T47D (cell line): ENCODE measurements at places on chromosomes 4 and X.

GRCh38 chr4:173146456-173146855 is 22.2 kb upstream of the GALNT7 start:
- DNase-seq = no peak

GRCh38 chr4:53593765-53594164 is 2.5 kb upstream of the LNX1 start:
- DNase-seq = no peak

- DNase-seq = no peak
Measured at GRCh38 chr4:173448608-173449379, 49.9 kb upstream of the SCRG1 start.

- DNase-seq = no peak
Measured at GRCh38 chr4:113979905-113980615, 613 bp upstream of the ARSJ start.

DNA sequence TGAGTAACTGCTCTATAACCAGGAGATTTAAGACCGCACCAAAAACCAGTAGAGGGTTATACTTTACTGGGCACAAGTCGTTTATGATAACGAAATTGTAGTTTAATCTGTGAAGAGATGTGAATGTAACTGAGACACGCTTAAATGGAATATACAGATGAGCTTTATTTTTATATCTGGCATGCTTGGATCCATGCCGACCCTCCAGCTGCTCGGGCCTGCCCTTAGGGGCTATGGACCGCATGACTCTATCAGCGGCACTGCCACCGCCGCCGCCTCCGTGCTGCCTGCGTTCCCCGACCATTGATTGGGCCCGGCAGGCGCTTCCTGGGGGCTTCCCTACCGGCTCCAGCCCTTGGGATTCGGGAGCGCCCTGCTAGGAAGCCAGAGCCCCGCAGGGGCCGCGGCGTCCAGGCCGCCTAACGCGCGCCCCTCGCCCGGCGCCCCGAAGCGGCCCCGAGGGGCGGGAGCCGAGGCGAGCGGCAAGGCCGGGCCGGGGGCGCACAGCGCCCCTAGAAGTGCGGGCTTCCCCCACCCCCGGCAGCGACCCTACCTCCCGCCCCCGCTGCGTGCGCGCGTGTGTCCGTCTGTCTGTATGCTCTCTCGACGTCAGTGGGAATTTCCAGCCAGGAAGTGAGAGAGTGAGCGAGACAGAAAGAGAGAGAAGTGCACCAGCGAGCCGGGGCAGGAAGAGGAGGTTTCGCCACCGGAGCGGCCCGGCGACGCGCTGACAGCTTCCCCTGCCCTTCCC is at the start of gene NFKB1:
TSS of gene NFKB1 (plus strand) at position 664 of the 751 bp plus-strand sequence. CDS start 24,160 bp downstream, outside the sequence.
- DNase-seq = peak; percentile 18

GRCh38 chr4:7648544-7649395 is 214.0 kb upstream of the PSAPL1 start:
- no peak for DNase-seq

DNA sequence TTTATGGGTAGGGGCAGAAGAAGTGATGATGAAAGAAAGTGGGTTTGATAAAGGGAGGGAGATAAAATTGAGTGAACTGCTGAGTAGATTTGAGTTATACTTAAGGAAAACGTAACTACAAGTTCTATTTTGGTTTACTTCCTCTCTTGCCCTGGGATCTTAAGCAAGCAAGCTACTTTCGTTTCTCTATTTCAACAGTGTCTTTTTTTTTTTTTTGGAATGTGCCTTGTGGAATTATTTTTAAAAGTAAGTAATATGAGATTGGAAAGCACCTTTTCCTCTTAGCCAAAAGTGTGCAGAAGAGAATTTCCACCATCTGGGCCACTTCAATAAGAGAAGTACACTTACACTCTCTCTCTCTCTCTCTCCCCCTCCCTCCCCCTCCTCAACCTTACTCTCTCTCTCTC is 16.0 kb upstream of the C4orf36 start:
- no peak for DNase-seq

DNA sequence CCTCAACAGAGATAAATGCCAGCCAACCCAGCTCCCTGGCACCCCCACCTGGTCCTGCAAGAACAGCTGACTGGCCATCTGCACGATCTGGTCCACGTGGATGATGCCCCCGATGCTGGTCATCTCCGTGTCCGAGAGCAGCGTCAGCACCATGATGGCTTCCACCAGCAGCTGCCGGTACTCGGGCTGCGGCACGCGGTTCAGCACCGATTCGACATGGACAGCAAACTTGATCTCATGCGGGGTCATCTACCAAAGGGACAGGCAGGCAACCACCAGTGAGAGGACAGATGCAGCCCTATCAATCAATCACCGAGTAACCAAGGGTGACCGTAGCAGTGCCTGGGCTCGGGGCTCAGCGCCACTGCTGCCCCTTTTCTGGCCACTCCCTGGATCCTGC is 89.8 kb downstream of the PHKA2 start:
- DNase-seq = no peak

DNA sequence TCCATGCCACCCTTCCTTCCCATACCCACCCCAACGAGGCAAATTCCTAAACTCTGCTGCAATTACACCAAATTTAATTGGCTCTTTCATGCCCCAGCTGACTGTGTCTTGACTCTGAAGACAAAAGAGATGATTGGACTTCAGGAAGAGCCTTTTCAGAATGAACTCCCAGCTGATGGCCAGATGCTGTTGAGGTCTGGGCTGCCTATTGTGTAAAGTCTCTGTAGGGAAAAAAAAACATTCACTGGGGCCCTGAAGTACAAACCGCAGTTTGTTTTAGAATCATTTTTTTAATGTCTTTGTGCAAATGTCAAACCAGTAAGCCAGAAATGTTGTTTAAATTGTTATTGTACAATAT is 174.8 kb downstream of the HHIP start:
- DNase-seq = no peak

- DNase-seq = no peak
Measured at GRCh38 chr4:150231107-150231770, 153.0 kb downstream of the DCLK2 start.

DNA sequence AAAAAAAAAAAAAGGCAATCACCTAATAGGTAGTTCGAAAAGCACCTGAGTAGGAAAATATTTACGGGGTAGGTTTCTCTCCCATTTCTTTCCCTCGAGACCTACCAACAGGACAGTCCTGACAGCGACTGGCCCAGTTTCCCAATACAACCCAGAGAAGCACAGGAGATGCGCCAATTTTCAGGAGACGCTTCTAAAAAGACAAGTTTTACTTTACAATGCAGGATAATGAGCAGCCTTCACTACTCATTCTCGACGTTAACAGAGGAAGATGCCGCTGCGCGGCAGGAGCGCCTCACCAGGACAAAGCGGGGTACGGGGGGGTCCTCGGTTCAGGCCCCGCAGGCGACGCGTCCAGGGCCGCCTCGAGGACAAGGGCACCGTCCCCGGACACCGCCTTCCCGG is 708 bp downstream of the BCLAF3 start:
- peak; percentile 8 for DNase-seq

- DNase-seq = no peak
Measured at GRCh38 chr4:168884251-168885124, 125.6 kb downstream of the CBR4 start.

GRCh38 chr4:155571184-155571944 is 95.3 kb upstream of the GUCY1A1 start:
- DNase-seq = no peak

DNA sequence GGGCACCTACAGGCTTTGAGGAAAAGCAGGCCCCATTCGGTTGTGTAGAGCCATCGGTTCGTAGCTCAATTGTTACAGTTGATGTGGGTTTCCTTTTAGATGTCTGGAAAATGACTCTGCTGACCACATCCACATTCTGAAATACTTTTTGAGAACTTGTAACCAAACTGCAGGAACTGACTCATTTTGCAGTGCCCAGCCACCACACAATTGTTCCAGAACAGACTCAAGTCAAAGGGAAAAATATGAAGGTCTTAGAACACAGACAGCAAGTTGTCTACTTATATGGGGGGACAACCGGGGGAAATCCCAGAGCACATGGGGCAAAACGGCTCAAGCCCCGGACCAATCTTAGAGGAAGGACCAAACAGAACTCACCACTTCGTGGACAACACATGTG is 557.6 kb upstream of the DIPK2B start:
- DNase-seq = no peak

DNA sequence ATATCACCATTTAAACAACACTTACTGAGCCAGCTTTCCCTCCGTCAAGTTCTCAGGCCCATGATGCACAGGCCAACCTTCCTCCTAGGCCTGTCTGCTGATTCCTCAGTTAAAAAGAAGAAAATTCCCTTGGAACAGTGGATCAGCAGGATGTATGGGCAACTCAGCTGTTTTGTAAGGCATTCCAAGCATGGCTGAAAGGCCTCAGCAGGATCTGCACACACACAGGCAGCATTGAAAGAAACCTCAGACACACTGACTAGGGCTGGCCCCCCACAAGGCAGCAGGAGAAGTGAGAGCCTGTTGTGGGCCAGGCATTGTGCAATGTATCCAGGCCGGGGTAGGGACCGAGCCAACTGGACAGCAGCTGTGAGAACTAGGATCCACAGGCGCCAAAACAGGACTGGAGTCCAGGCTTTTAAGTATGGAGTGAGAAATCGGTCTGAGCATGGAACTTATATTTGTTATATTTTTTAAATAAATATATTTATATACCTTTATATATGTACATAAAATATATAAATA is 171.4 kb downstream of the NWD2 start:
- no peak for DNase-seq

DNA sequence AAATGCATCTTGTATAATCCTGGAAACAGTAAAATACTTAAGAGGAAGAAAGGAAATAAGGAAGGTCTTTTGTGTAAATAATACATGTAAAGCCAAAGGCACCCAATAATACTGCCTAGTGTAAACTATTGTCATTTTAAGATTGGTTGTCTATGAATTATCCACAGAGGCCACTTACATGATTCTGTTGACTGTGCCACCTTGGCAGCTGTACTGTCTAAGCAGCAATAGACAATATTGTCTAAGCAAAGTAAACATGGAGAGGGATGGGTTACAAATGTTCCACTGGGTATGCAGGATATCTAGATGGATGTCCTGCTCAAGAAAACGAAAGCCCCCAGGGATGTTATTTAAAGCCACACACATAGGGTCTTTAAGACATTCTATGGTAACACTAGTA is 19.4 kb downstream of the BEND4 start:
- no peak for DNase-seq

DNA sequence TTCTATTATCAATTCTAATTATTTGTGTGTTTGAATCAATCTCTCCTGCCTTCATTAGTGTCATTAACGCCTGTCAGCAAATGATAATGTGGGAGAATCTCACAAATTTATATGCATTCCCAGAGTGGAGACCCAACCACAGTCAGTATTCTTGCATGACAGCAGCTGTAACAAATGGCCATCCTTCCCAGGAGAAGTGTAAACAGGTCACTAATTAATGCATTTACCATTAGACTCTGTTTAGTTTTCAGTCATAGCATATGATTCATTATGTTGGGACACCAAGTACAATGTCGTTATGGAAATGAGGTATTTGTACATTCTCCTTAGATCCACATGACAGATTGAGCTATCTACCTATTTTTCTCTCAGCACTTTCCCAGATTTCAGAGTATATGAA is 50.5 kb downstream of the CT47B1 start:
- DNase-seq = no peak

DNA sequence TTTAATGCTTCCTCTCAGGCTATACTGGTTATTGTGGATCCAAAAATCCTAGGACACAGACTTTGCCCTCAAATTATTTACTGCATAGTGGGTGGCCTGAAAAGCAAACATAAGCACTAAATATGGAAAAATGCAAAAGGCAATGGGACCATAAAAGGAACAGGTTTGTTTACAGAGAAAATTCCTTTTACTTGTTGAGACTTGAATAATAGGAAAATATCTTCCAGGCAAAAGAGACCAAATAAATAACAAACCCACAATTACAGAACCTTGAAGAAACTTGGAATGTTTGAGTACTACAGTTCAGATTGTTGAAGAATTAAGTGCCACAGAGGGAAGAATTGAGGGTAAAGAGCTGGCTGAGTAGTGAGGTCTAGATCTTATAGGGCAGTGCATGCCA is 711.0 kb downstream of the C4orf33 start:
- DNase-seq = no peak

GRCh38 chr4:17475481-17475880 is 36.4 kb downstream of the QDPR start:
- DNase-seq = no peak

GRCh38 chr4:103645991-103646390 is 73.8 kb downstream of the TACR3 start:
- no peak for DNase-seq

- DNase-seq = no peak
Measured at GRCh38 chr4:162682651-162683050, 484.0 kb downstream of the NAF1 start.

DNA sequence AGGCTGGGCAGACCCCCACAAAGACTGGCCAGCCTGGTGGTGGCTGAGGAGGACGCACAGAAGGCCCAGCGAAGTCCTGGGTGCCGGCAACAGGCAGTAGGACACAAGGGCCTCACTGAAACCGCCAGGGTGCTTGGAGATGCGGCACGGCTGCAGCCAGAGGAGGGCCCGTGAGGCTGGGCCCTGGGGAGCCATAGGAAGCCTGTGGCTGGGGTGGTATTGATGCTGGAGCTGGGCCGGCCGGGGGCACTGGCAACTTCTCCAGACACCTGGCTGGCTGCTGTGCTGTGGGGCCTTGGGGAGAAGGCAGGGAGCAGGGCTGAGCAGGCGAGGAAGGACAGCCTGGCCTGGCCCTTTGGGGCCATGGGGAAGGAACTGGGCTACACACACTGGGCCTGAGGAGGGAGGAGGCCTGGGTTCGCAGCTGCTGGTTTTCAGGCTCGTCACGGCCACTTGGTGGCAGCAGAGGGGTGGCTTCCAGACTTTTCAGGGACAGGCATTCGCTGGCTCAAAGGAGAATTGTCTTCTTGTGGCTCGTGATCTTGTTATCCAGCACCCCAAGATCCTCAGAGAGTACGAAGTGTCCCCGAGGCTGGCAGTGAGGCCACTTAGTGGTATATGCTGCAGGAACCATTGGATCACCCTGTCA is 37.2 kb downstream of the ATP2B3 start:
- DNase-seq = peak; percentile 57

GRCh38 chr4:5539584-5539983 is 168.8 kb downstream of the EVC2 start:
- no peak for DNase-seq

DNA sequence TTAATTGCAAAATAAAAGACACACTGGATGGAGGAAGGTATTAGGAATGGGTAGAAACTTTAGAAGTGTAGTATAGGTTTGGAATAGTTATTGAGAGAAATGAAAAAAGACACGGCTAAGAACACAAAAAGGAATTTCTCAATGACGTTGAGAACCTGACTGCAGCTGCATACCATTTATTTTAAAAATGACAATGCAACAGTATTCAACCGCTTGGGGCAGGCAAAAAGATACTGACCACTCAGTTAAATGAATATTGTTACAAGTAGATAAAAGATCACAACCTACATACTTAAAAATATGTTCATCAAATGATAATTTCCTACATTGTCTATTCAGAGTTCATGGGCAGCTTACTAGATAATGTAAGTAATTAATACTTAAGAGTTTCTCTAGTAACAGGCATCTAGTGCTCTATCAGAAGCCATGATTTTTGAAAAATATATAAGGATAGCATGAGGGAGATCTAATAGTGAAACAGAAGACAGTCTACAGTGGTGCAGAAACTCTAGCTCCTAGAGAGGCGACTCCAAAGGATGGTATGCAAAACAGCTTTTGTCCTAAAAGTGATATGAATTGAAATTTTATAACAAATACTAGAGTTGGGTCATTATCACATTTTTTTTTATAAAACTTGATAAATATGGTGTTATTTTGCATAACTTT is 216.2 kb upstream of the VEGFC start:
- DNase-seq = no peak
